Stomach (tissue), 19 donors: ENCODE measurements at places on chromosomes 2 and 18. TPM values are rescaled to one million over a fixed set of nuclear protein-coding genes. Genes with fewer than 3 reads are reported as not detected.

Gene APLF
- total RNA-seq: 9.4 TPM

Gene PTPRN
- 9.8 TPM for total RNA-seq

Gene CNDP1
- not detected for total RNA-seq

Gene TAF4B
- total RNA-seq: 7.0 TPM

DNA sequence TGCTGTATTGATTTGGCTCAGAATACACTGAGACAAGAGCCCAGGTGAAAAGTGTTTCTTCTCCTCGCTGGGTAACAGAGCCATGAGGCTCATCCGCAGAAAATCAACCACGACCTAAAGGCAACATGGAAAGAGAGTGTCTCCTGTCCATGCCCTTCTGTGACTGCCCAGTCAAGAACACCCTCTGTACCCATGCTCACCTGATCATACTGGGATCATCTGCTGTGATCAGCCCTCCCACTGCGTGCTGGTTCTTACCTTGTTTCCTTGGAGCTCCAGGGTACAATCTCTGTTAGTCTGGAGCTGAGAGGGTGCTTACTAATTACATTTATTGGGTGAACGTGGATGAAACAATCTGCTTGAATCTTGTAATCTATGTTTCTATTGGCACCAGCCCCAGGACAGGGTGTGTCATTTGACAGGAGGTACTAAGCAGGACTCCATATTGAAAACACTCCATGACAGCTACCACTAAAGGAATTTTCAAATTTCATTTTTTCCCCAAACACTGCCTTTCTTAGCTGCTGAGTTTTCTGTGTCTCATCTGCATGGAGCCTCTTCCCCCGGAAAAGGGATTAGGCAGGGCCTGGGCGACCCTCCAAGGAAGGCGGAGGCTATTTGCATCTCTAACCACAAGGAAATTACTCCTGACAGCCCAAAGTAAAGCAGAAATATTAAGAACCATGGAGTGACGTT, 39.7 kb upstream of the GRP start:
- H3K4me1 ChIP-seq: no peaks in the 10 kb centered on the region
- no peak overlapping the region for H3K27ac ChIP-seq
- H3K36me3 ChIP-seq: no peaks in the 10 kb centered on the region
- DNase-seq: no peak
- no peak overlapping the region for H3K4me3 ChIP-seq

DNA sequence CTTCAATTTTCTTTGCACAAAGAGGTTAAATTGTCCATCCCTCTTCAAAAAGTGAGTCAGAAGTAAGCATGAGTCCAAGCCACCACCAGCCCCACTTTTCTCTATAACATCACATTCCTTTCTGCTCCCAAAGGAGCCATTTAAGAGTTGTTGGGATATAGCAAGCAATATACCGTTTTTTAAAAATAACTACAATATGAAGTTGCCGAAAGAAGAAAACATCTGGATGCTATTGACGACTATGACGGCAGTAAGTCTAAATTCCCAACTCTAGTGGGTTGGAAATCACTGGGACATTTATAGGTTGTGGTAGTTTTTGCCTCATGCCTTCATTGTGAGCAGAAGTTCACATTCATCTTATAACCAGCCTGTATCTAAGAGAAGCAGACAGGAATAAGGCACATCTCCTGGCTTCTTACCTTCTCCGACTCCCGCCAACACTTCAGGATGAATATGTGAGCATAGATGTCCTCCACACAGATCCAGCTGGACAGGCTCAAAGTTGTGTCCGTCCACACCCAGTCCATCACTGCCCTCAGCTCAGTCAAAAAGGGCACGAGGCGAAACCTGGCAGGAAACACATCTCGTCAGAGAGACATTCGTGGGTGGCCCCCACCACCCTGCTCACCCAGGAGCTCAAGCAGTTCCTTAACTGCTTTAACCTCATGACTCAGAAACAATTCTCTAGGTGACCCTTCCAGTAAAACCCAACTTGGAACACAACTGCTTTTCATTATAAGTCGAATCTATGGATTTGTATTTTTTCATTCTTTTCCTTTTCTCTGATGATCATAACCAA, 163.6 kb downstream of the NAPG start:
- no peak overlapping the region for H3K4me3 ChIP-seq
- no peak for DNase-seq
- H3K4me1 ChIP-seq: no peaks in the 10 kb centered on the region
- no peak overlapping the region for H3K27ac ChIP-seq
- no peaks in the 10 kb centered on the region for H3K36me3 ChIP-seq

GRCh38 chr2:214549946-214550345, 139.1 kb downstream of the VWC2L start:
- no peak overlapping the region for H3K27ac ChIP-seq
- H3K36me3 ChIP-seq: no peaks in the 10 kb centered on the region
- H3K27me3 ChIP-seq: no peaks in the 10 kb centered on the region
- H3K4me3 ChIP-seq: no peak overlapping the region

DNA sequence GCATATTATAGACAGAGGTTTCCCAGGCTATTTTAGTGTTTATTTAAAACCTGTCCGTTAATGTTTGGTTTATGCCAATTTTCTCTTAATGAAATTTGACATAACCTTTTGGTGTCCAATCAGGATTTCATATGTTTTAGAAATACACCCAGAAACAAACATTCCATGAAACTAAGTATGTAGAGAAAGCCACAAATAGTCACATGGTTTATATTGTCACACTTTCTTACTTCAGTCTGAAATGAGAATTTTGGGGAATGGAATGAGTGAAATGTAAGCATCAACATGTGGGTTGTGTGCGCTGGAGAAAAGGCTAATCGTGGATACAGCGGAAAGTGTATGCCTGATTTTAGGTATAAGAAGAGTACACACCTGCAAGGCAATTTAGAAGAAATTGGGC, 277.0 kb upstream of the RAB12 start:
- H3K4me3 ChIP-seq: no peak overlapping the region
- H3K27me3 ChIP-seq: no peaks in the 10 kb centered on the region
- H3K36me3 ChIP-seq: no peaks in the 10 kb centered on the region
- no peak for DNase-seq

DNA sequence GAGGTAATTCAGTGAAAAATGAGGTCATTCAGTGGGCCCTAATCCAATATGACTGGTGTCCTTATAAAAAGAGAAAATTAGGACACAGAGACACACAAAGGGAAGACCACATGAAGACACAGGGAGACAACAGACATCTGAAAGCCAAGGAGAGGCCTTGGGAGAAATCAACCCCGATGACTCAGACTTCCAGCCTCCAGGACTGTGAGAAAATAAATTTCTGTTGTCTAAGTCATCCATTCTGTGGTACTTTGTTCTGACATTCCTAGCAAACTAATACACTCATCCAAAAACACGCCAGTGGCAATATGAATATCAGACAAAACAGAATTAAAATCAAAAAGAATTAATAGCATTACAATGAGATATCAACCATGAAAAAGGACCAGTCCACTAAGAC, 303.7 kb downstream of the SS18 start:
- no peaks in the 10 kb centered on the region for H3K27me3 ChIP-seq
- DNase-seq: no peak

DNA sequence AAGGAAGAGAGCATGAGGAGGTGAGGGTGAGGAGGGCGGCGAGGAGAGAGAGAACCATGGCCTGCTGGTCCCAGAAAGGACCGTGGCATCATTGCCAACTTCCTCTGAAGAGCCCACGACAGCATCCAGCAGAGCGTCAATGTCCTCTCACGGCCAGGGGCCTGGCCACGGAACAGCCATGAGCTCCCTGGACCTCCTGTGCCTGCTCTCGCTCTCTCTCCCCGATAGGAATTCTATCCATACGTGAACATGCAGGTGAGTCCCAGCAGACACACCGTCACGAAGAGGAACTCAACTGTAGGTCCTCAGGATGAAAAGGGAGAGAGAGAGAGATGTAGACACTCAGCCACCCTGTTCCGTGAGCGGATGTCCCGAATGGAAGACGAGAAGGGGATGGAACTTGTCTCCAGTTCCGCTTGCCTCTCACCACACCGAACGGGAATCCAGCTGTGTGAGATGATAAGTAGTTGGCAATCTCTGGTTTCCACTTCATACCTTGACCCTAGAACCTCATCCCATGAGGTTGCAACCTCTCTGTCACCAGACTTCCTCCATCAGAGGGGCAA, 107.6 kb downstream of the TNS1 start:
- H3K4me3 ChIP-seq: no peak overlapping the region
- peaks cover 91% of the 10 kb centered on the region for H3K36me3 ChIP-seq
- no peak for DNase-seq
- H3K27ac ChIP-seq: peak overlapping the region; percentile 1
- H3K4me1 ChIP-seq: peaks cover 41% of the 10 kb centered on the region
- no peaks in the 10 kb centered on the region for H3K27me3 ChIP-seq

GRCh38 chr18:58988600-58988999, 123.9 kb downstream of the ZNF532 start:
- no peak overlapping the region for H3K27ac ChIP-seq
- H3K36me3 ChIP-seq: peaks cover 11% of the 10 kb centered on the region
- H3K4me3 ChIP-seq: no peak overlapping the region
- no peaks in the 10 kb centered on the region for H3K4me1 ChIP-seq

GRCh38 chr2:219916726-219917440, 289.5 kb downstream of the SLC4A3 start:
- no peak for DNase-seq
- H3K27ac ChIP-seq: no peak overlapping the region
- peaks cover 4% of the 10 kb centered on the region for H3K4me1 ChIP-seq
- H3K36me3 ChIP-seq: no peaks in the 10 kb centered on the region
- H3K4me3 ChIP-seq: no peak overlapping the region

DNA sequence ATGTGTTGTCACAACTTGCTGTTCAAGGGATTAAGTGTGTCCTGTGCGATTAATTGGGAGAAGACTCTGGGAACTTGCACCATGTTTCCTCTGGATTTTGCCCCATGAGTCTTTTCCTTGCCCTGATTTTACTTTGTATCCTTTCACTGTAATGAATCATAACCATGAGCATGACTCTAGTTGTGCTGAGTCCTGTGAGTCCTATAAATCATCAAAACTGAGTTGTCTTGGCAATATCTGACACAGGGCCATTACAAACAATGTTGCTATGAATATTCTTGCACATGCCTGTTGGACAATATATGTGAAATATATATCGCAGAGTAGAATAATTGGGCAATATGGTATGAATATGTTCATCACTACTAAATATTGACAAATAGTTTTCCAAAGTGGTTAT, 56.5 kb upstream of the COL5A2 start:
- no peak for DNase-seq
- no peaks in the 10 kb centered on the region for H3K4me1 ChIP-seq
- no peaks in the 10 kb centered on the region for H3K27me3 ChIP-seq
- no peak overlapping the region for H3K27ac ChIP-seq
- no peak overlapping the region for H3K4me3 ChIP-seq

DNA sequence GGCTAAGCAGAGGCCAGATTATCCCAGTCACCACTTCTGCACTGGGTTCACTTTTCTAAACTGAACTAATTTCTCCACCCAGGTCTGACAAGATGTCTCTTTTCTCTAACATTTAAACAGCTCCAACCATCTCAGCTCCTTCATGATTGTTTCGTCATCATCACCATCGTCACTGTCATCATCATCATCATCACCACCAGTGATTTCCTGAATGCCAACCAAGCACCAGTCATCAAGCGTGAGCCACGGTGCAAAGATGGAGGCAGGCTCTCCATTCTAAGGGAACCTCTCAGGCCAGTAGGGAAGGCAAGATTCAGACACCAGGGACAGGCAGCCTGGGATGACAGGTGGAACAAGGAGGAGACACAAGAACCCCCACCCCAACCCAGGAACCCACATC, 25.5 kb upstream of the TMBIM1 start:
- H3K4me3 ChIP-seq: no peak overlapping the region
- DNase-seq: no peak
- H3K4me1 ChIP-seq: peaks cover 18% of the 10 kb centered on the region
- no peaks in the 10 kb centered on the region for H3K36me3 ChIP-seq
- H3K27me3 ChIP-seq: no peaks in the 10 kb centered on the region

DNA sequence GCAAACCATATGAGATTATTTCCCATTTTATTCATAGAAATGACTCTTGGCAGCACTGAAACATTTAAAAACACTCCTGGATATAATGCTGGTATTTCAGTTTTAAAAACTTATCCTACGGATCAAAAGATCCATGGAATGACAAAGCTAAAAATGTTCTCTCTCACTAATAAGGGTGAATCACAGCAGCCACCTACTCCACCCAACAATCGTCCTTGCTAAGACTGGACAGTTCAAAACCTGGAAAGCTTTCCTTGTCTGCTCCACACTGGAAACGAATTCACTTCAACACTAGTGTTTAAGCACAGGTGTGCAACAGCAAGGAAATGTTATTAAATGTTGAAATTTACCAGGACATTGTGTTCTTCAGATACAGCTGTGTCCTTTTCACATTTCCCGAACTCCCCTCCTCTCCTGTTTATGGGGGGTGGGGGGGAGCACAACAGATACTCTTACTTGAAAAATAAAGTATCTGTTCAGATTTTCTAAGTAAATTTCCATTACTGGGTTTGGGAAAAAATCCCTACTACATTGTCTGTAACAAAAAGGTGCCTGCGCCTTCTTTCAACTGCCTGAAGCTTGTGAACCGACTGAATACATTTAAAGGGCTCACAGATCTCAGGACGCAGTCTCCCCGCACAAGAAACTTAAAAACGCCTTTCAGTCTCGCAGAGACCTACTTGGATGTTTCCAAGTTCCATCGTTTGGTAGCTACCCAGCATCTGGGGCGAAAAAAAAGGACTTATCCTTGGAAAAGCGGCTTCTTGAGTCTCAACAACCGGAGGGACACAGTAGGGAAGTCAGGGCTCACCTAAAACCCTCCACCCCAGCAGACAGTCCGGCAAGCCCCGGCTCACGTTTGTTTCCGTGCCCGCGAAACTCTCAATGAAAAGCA, 1.3 kb downstream of the YWHAQ start:
- H3K36me3 ChIP-seq: peaks cover 23% of the 10 kb centered on the region
- DNase-seq: no peak
- H3K27ac ChIP-seq: peak overlapping the region; percentile 94
- H3K4me3 ChIP-seq: peak overlapping the region; percentile 83

DNA sequence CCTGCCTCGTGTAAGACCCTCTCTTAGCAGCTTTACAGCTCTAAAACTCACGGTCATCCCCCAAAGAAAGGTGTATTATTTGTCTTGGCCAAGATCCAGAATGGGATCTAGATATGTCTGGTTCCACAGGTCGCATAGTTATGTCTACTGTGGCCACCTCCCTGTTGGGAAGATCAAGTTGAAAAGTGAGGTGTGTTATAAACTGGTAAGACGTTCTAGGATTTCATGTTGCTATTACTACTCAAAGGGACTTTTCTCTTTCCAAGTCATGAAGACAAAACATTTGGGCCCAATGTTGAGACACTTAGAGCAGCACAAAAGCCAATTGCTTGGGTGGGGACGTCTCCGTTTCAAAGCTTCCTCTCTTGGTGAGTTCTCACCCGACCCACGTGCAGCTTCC, 766.0 kb downstream of the RNF144A start:
- no peaks in the 10 kb centered on the region for H3K27me3 ChIP-seq
- no peak for DNase-seq
- H3K4me1 ChIP-seq: no peaks in the 10 kb centered on the region
- no peaks in the 10 kb centered on the region for H3K36me3 ChIP-seq
- H3K4me3 ChIP-seq: no peak overlapping the region

GRCh38 chr2:158313734-158314133, 142.8 kb downstream of the CCDC148 start:
- H3K4me1 ChIP-seq: no peaks in the 10 kb centered on the region
- H3K27me3 ChIP-seq: no peaks in the 10 kb centered on the region
- no peaks in the 10 kb centered on the region for H3K36me3 ChIP-seq
- no peak overlapping the region for H3K4me3 ChIP-seq
- no peak overlapping the region for H3K27ac ChIP-seq

GRCh38 chr2:200056105-200056504, 100.7 kb downstream of the MAIP1 start:
- DNase-seq: no peak
- H3K27ac ChIP-seq: no peak overlapping the region
- no peaks in the 10 kb centered on the region for H3K27me3 ChIP-seq
- H3K4me3 ChIP-seq: no peak overlapping the region
- H3K4me1 ChIP-seq: no peaks in the 10 kb centered on the region
